Germinal center (tissue), 1 donor: ENCODE measurements at places on chromosomes 7 and 10.

DNA sequence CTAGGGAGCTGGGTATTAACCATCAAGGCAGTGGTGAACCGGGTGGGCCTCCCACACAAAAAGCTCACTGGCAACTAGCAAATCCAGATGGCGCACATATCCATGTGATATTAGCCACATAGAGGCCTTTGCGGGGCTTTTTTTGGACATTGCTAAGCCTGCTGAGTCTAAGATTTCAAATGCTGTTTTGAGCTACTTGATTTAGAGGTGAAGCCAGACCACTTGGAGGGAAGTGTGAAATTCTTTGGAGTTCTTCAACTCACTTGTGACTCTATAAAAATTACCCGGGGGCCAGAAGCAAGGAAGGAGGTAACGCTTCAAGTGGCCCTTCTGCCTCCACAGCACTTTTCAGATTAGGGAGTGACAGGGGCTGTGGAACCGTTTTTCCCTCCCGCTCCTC is 619.8 kb upstream of the GALNT17 start:
- DNase-seq: no peak

DNA sequence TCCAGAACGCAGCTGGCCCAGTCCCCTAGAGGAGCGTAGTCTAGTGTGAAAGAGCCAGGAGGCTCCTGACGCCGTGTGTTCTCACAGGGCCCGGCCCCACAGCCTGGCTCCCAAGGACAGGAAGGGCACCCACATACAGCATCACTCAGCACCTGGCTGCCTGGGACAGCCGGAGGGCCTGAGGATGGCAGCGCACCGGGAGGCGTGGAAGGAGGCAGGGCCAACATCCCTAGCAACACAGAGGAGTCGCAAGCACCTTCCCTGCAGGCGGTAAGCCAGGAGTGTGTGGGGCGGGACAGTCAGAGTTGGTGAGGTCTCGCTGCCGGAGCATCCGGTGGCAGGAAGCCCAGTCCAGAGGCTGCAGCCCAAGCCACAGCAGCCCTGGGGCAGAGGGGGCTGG is 125.8 kb downstream of the MAD1L1 start:
- DNase-seq: no peak

GRCh38 chr10:14468023-14468441 is 137.3 kb upstream of the FRMD4A start:
- DNase-seq: no peak

- DNase-seq: no peak
These were observed 62.7 kb upstream of the LRRC4 start for GRCh38 chr7:128093614-128094570.

GRCh38 chr7:41792120-41792519 is 89.2 kb upstream of the INHBA start:
- DNase-seq: no peak
